Chondrocyte (in vitro differentiated cells): ENCODE measurements at places on chromosomes 12 and 14.

- DNase-seq: peak; percentile 93
These were observed 379.6 kb downstream of the LRIG3 start for GRCh38 chr12:58540480-58541299.

DNA sequence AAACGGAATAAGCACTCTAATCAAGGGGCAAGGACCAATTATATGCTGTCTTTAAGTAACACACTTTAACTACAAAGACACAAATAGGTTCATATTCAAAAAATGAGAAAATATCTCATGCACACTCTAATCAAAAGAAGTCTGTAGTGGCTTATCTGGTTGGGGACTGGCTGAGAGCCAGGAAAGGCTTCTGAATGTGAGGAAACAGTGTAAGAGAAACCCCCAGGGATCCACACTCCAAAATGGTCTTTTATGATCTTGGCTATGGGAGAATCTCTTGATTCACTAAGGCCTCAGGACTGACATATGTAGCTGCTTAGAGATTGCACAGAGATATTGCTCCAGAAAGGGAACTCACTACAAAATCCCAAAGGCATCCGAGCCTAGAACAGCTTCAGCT lies 10.3 kb downstream of the CTSG start:
- DNase-seq: no peak

DNA sequence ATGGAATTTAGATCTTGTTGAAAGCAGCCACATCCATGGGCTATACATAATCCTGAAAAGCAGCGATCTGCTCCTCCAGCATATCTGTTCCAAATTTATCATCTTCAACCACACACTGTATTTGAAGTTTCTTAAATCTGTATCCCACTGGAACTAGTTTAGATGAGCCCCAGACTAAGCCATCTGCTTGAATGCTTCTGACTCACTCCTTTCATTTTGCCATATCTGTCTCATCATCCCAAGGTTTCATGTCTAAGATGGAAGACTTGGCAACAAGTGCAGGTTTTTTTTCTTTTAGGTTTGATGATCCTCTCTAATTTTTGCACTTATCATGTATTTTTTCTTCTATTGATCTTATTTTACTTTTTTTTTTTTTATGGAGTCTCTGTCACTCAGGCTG lies 54.4 kb upstream of the TMEM263 start:
- no peak for DNase-seq

GRCh38 chr12:78087363-78087675 lies 256.6 kb downstream of the NAV3 start:
- no peak for DNase-seq

GRCh38 chr12:124976999-124977398 lies 11.9 kb downstream of the DHX37 start:
- DNase-seq: no peak

- no peak for DNase-seq
These were observed 53.8 kb downstream of the VCPKMT start for GRCh38 chr14:50062438-50063085.

- DNase-seq: no peak
These were observed 862 bp downstream of the CRIP2 start for GRCh38 chr14:105475269-105476096.

- DNase-seq: no peak
These were observed 199.2 kb downstream of the NOVA1 start for GRCh38 chr14:26398616-26399015.

- DNase-seq: no peak
These were observed 434.7 kb downstream of the FUT8 start for GRCh38 chr14:65847075-65847847.

- peak; percentile 88 for DNase-seq
These were observed 3.2 kb downstream of the TEX52 start for GRCh38 chr12:2853626-2854025.

- no peak for DNase-seq
These were observed 747.4 kb downstream of the VRK1 start for GRCh38 chr14:97544571-97544970.

DNA sequence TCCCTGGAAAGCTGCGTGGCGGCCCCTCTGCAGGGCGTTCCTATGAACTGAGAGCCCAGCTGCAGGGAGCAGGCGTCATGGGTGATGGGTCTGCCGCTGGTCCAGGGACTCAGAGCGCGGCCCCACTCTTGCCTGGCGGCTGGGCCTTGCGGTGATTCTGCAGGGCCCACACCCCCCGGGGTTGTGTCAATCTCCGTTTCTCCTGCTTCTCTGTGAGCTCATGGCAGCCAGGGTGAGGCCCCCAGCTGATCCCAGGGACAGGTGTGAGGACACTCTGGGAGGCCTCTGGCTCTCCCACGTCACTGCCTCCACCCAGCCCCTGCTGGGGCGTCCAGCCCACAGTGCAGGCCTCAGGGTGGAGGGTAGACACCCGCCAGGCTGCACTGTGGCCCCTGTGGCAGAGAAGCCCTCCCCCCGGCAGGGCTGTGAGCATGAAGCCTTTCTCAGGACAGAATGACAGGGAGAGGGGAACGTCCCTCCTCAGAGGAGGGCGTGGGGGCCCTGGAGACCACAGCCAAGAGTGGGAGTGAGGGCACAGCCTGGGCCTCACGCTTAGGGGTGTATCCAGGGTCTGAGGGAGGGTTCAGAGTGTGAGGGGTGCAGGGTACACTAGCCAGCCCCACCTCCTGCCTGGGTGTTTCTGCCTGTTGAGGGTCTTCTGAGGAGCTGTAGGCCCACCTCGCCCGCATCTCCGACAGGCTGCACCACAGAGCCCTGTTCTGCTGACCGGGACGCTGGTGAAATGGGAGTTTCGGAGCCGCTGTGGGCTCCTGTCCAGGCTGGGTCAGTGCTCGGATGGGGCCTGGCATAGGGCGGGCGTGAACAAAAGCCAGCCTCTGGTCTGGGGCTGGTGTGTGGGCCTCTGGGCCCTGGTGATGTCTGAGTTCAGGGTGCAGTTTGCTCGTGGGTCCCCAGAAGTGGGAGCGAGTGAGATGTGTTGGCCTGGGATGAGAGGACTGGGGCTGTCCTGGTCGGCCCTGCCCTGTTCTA lies 26.7 kb upstream of the CRIP2 start:
- DNase-seq: no peak

DNA sequence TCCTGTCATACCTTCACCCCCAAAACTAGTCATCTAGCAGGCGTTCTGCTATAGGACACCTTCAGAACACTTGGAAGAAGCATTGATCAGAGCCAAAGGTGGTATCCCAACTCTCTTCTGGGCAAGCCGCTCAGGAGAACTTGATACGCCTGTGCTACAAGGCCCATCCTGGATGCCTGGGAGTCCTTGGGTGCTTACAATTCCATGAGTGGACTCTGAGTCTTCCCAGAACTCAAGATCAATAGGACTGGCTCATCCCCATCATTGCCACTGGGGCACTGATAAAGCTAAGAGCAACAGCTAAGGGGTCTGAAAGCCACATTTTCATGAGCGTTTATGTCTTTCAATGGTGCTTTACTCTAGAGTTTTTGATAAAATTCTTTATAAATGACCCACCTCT lies 1.9 kb downstream of the SPTB start:
- DNase-seq: no peak

DNA sequence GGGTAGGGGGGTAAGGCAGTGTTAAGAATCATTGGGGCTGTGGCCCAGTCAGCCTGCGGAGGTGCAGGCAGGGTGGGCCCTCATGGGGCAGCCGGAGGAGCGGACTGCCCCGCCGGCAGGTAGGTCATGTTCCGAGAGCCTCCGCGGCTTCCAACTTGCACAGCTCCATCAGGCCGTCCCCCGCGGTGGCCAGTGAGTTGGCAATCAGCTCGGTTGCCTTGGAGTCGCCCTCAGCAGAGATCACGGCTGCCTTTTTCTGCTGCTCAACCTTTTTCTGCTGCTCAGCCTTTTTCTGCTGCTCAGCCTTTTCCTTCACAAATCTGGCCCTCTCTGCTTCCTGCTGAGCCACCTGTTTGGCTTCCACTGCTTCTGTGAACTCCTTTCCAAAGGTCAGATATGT lies 41.1 kb upstream of the CSRNP2 start:
- DNase-seq: no peak

DNA sequence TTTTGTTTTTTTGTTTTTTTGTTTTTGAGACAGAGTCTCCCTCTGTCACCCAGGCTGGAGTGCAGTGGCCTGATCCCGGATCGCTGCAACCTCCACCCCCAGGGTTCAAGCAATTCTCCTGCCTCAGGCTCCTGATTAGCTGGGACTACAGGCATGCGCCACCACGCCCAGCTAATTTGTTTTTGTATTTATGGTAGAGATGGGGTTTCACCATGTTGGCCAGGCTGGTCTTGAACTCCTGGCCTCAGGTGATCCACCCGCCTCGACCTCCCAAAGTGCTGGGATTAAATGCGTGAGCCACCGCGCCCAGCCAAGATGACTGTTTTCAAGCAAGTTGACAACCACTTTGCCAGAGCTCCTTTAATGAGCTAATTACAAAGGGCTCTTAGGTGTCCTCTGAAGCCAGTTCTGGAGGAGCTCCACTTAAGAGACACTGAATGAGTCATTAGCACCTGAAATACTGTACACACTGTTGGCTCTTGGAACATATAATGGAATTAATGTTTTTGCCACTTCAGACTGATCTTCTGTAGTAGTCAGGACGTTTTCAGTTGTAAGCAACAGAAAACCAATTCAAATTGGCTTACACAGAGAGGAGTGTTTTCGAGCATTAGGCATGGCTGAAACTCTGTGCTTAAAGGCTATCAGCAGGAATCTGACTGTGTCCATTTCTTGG lies 55.4 kb upstream of the MED13L start:
- no peak for DNase-seq

GRCh38 chr12:91989143-91989542 lies 156.5 kb downstream of the BTG1 start:
- no peak for DNase-seq

DNA sequence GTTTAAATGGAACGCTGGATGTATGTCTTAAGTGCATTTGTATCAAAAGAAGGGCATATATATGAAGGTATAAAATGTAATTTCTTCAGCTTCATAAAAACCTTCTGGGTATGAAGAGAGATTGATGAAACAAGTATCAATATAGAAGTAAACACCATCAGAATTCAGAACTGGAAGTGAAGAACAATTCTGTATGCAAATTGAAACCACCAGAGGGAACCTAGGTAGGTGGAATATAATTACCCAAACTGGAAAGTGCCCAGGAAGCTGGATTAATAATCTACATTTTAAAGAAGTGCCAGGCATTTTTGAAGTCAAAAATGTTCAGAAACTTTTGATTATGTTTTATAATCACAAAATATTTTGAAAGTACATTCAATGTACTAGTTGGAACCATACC lies 336.2 kb upstream of the GARIN6 start:
- DNase-seq: no peak

DNA sequence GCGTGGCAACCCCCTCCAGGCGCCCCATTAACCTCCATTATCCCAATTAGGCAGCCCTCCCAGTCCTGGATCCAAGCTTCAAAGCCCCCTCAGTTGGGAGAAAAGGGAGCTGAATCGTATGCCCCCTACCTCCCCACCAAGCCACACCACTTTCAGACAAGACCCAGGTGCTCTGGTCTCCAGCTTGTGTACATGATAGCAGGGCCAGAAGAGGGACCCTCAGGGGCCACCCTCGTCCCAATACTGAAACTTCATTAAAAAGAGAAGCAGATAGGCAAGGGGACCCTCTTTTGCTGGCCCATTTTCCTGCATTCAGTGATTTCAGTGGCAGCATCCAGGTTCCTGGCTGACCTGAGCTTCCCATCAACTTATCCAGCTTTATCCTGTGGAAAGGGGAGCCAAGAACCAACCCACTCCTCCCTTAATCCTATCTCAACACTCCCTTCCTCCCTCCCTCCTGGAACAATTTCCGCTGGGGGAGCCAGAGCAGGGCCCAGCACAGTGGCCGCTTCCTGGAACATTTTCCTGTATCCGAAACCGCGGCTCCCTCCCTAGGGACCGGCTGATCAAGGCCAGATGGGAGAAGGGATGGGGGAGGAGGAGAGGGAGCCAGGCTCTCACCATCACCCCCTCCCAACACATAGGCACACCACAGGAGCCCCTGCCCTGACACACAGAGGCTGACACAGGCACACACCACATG lies 9.5 kb upstream of the SP7 start:
- no peak for DNase-seq

DNA sequence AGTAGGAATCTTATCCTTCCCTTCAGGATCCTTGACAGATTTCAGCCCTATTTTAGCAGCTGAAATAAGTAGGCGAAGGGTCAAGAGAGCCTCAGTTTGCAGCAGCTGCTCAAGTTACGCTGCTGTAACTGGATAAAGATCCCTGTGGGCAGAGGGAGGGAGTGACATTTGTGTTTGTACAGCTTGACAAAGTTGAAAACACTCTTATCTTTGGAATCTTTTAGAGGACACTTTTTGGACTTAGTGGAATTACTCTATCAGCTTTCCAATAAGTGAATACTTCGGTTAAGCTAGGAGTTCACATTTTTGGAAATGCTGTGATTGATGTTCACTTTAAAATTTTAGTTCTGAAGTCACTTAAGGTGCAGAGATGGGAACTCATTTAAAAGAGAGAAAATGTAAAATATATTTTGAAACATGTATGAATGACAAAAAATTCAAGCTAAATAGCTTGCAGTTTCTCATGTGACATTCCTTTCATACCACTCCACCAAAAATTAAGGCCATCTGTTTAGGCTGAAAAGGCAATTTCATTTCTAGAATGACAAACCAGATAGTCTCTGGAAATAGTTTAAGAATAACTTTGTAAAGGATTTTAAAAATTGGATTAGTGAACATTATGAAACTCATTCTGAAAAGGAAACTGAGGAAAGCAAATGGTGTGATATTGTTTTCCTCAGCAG lies 55.2 kb downstream of the SLC38A4 start:
- no peak for DNase-seq
